ENCODE measurements at places on chromosomes 12 and 14.

DNA sequence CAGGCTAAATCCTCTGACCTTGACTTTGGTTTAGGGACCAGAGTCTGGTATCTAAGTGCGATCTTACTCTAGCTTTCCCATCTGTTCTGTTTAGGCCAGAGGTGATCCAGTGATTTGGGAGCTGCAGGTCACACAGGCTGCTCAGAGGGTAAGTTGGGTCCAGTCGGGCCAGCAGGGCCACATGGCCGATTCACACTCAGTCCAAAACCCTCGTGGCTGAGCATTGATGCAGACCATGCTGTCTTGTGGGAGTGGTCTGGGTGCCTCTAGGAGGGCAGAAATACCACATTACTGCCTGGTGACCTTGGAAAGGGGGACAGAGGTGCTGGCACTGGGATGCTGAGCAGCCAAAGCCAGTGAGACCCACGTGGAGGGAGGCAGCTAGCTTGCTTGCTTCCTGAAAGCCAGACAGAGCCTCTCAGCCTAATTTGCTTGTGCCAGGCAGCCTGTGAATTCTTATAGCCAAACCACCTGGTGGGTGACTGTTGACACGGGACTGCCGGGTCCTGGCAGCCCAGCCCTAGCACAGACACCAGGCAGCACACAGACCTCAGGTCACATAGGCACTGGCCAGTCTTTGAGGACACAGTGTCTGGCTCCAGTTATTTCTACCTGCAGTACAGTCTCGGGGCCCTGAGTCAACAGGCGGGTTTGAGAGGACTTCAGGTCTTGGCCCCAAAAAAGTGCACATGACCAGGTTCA is 31.7 kb downstream of the ESRRB start:
- DNase-seq: no peak

DNA sequence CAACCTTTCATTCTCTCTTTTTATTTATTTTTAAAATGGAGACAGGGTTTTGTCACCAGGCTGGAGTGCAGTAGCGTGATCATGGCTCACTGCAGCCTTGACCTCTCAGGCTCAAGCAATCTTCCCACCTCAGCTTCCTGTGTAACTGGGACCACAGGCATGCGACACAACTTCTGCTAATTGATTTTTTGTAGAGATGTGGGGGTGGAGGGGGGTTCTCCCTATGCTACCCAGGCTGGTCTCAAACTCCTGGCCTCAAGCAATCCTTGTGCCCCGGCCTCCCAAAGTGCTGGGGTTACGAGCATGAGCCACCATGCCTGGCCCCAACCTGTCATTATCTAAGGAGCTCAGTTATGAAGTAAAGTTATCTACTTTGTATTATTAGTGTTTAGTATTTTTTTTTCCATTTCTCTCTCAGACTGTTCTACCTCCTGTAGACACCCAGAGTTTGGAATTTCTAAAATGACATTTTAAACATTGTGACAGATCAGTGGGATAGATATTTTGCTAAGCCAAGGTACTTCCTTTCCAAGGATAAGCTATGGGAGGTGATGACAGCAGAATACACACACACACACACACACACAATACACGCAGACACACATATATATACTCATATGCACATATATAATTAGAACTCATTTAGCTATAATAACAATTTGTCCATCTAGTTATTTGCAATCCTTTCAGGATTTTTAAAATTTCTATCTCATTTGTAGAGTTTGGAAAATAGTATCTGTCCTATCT is 2.1 kb upstream of the USP44 start:
- DNase-seq: no peak

DNA sequence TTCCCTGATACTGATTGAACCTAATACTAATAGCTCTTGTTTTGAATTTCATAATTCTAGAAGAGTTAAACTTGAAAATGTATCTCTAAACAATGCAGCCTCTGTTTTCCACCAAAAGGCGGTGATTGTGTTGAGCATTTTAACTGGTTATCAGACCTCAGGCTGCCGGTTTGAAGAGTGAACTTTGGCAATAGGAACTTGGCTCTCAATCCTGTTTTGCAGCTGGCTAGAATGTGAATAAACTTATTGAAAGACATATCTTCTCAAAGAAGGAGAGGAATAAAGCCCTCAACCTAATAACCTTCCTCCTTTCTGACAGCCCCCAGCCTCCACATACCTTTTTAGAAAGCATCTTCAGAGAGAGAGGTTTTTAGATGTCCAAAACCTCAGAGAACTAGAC is 105.4 kb downstream of the SRGAP1 start:
- no peak for DNase-seq

DNA sequence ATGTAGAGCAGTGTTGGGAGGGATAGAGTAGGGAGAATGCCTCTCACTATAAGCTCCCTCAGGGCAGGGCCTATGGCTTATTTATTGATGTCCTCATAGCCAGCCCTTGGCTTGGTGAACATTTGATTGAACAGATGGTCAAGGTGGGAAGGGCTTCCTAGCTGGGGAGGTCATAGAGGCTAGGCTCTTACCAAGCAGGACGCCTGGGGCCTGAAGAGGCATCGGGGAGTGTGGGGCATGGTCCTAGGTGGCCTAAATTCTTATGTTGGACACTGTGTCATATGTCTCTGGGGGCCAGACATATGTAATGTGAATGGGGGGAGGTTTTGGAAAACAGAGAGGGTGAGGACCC is 17.9 kb upstream of the KRT86 start:
- DNase-seq: no peak

DNA sequence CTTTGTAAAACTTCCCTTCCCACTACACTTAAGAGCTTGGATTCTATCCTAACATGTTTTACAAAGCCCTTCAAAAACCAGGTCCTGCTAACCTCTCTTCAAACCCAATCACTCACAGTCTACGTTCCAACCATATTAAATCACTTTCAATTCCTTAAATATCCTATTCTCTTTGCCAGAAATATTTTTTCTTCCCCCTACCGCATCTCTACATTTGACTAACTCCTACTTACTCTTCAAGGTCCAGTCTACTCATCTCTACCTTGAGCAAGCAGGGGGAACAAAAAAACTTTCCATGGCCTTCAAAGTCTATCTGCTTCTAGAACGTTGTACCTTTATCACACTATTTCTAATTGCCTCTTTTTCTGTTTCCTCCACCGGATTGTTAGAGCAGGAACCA is 6.1 kb downstream of the ERGIC2 start:
- no peak for DNase-seq

DNA sequence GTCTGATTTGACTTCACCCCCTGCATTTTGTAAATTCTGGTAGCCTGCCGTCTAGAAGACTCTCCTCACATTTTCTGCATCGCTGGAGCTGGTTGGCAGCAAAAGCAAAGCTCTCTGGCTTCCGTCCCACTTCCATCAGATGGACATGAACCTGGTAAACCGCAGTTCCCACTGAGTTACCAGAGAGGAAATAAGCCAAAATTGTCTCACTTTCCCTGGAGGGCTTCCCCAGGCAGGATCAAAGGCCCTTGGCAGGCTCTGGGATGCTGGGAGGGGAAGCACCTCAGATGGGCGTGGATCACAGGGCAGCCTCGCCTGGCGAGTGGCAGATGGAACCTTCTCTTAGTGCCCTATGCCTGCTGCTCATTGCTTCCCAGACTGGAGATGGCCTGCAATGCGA is 243.5 kb downstream of the TMEM132C start:
- DNase-seq: no peak

- no peak for DNase-seq
Measured at GRCh38 chr12:31527083-31527482, 63.9 kb downstream of the DENND5B start.

DNA sequence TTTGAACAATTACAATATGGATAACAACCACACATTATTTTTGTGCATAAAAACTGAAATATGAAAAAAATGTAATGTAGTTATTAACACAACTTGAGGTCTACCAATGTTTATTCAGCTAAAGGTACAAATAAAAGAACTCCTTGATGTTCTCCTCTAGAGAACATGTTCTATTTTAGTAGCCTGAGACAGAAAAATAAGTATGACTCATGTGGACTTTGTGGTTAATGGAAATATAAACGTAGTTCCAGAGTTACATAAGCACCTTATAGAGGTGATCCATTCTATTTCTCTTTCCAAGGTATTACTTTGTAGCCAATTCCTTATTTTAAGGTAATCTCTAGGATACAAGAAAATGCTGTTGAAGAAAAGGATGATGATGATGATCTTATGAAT is 25.7 kb downstream of the ALKBH1 start:
- DNase-seq: no peak

DNA sequence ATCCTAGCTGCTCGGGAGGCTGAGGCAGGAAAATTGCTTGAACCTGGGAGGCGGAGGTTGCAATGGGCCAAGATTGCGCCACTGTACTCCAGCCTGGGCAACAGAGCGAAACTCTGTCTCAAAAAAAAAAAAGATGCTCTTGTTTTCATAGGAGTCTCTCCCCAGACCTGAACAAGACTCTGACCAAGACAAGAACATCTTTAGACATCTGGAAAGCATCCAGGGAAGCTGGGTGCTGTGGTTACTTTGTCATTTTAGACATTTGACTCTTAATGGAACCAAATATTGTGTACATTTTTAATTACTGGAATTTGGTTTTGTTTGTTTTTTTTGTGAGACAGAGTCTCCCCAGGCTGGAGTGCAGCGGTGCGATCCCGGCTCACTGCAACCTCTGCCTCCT is 21.1 kb upstream of the ATF1 start:
- DNase-seq: no peak

DNA sequence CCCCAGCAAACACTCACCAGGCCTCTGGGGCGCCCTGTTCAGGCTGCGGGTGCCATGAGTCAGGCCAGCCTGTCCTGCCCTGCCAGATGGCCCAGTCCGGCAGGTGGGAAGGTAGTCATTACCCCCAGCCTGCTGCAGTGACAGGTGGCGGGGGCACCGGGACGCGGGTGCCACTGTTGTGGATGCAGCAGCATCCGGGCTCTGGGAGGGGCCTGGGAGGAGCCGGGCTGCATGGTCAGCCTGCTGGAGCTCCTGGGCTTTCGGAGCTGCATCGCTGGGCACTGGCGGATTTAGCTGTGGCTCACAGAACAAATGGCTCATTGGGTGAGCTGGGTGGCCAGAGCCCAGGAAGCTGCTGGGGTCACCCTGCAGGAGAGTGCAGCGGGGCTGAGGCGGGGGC is 13.5 kb downstream of the CEP170B start:
- DNase-seq: no peak

- DNase-seq: no peak
Measured at GRCh38 chr14:51951656-51952055, 37.7 kb upstream of the RTRAF start.

DNA sequence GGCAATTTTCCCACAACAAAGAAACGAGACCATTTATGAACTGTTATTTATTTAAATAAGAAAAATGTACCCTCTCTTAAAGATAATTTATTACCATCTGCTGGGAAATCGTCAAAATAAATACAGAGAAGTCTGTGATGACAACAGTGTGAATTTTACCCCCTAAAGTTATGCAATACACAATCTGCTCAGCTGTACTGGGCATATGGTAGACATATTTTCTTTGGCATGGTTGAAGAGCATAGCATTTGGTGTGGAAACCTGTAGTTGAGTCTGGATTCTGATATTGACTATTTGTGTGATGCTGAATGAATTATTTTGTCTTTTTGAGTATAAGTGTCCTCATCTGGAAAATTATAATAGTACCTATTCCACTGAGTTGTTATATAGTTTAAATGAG is 60.0 kb downstream of the CFAP54 start:
- no peak for DNase-seq

- no peak for DNase-seq
Measured at GRCh38 chr14:89466484-89466883, 49.5 kb upstream of the FOXN3 start.

GRCh38 chr14:22653012-22653621 is 9.0 kb upstream of the OR6J1 start:
- peak; percentile 45 for DNase-seq

DNA sequence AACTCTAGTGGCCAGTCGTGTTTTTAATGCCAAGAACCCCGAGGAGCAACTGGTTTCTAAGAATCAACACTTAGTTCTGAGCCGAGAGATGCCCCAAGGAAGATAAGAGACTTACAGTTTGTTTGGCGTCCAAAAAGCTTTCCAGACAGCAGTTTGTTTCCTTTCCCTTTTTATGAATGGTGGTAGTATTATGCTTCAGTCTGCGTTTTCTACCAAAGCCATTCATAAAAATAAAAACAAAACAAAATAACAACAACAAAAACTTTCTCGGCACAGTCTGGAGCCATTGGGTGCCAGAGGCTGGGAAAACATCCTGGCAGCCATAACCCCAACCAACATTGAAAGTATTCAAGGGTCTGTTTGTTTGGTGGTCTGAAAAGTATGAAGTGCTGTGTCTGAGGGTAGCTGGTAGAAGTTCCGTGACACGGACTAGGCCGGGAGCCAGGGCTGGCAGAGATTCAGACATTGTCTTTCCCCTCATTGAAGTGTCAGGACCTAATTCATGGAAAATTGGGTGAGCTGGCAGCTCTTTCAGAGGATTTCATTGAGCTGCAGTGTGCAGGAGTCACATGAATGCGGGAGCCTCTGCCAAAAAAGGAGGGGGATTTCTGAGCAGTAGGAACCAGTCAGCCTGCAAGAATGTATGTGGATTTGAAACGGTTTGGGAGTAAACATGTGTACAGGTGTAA is 124.2 kb downstream of the HMGA2 start:
- no peak for DNase-seq

DNA sequence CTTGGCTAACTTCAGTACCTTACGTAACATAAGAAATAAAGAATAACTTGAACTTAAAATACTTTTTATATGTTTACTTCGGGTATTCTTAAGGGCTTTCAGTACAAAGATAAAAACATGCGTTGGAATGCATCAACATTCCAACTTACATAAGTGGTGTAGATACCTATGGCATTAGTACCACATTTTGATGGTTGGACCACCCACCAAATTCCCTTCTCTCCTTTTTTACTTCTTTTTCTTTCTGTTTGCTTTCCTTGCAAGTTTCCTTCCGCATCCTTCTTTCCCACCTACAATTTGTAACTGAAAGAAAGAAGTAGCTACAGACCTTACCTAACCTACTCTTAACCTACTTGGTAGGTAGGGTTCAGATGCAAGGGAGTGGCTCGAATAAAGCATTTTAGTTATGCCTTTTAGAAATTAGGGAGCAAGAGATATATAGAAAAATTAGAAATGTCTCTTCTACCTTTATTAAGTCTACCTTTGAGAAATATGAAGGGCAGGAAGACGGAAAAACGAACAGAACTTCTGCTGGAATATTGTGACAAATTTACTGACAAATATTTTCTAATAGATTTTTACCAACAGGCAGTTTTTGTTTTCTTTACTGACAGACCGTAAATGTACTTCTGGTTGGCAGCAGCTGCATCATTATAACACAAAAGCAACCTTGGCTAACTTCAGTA is 2.1 kb upstream of the ARHGAP5 start:
- no peak for DNase-seq

DNA sequence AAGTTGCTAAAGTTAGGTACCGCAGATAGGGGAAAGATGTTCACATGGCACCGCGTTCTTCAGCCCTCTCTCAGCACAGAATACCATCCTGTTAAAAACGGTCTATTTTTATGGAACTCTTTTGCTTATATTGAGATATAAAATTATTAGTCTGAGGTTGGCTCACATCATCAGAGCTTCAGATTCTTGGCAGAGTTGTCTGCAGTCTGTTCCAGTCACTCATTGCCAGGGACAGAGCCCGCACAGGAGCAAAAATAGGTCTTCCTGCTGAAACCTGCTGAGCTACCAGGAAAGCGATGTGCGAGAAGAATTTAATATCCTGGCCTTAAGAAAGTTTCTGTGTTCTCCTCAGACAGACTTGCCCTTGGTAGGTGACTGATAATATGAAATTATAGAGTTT is 249.8 kb downstream of the VRK1 start:
- DNase-seq: no peak

- DNase-seq: no peak
Measured at GRCh38 chr14:52987514-52987913, 36.7 kb upstream of the FERMT2 start.

- DNase-seq: no peak
Measured at GRCh38 chr12:104177336-104177662, 38.3 kb upstream of the TXNRD1 start.

Measured in stimulated activated CD4-positive, alpha-beta T cell treated with anti-CD3 and anti-CD28 coated beads, Interleukin-12 subunit alpha, Interleukin-12 subunit beta, amount 100 ng/mL, for 48 hours (primary cell).